Activated CD8-positive, alpha-beta memory T cell treated with anti-CD3 and anti-CD28 coated beads for 1 hour (primary cell): ENCODE measurements at places on chromosomes 5 and 9.
A peak's percentile ranks its signal among the peaks of the same experiment; 100 is the strongest.

GRCh38 chr9:18216376-18216775 lies 257.6 kb upstream of the ADAMTSL1 start:
- DNase-seq = no peak

DNA sequence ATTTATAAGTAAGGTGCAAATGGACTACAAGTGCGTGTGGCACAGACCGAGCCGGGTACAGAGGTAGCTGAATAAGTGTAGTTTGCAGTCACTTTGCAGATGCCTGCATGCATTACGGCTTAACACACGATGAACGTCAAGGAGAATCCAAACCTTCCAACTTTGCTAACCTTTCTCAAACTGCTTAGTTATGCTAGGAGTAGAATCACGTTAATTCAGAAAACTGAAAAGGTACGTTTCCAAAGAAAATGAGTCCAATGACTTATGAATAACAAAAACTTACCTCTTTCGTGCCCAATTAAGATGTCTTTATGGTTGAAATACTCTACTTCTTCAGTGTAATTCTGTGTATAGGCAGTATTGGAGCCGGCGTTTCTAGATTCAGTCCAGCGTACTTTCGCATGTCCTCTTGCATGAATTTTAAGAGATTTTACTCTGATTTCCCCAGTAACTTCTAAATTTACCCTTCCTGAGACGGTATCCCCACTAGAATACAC lies 539 bp downstream of the ARRDC3 start:
- no peak for DNase-seq

DNA sequence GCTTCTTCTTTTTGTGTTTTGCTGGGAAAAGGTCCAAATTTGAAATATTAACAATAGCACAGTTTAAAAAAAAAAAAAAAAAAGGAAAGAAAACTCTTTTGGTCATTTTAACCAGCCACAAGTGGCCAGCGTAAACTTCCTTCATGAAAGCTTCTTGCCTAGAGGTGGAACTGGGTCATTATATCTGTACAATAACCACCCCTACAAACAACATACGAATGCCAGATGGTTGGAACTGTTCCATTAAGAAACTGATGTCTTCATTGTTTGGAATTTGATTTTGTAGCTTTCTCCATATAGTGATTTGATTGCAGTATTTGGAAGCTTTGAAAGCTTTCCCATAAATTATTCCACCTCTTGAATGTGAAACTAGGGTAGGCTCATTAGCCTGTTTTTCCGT lies 18.3 kb upstream of the LPAR1 start:
- DNase-seq = no peak

DNA sequence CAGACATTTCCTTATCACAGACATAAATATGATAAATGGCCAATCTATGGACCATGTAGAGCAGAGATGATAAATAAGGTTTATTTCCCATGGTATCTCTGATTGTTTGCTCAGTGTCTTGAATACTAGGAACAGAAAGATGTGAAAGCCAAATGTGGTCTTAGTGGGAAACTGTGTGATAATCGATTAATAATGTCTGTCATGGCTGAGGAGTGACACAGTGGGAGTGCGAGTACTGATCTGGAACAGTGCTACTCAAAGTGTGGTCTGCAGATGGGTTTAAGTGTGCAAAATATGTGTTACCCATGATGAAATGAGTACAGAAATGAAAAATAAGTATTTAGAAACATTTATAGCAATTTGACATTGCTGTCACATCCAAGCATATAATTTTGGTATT lies 92.5 kb downstream of the PTTG1 start:
- no peak for DNase-seq

DNA sequence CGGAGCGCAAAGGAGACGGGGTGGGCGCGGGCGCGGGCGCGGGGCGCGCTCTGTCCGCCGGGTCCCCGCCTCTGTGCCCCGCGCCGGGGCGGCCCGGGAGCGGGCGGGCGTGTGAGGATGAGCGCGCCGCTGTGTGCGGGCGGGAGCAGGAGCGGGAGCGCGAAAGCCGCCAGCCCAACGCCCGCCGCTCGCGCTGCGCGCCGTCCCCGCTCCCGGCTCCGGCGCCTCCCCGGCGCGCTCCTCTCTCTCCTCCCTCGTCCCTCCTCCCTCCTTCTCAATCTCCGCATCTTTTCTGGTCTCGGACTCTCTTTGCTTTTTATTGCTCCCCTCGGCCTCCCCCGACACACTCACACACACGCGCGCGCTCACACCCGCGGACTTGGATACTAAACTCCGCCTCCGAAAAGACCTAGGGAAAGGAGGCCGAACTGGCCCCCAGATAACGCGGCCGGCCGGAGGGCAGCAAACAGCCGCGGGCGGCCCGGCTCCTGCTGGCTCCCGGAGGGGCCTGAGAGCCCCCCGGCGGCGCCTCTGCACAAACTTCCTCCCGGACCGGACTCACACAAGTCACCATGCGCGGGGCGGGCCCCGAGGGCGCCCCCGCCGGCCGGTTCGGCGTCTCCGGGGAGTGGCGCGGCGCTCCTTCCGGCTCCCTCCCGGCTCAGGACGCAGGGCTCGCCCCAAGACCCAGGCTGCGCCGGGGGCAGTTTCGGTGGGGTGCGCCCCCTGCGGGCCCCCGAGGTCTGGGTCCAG lies at the start of gene FIBCD1:
Gene FIBCD1, minus strand, starts transcription at position 596 of the 753 bp plus-strand sequence. CDS start 640 bp downstream, outside the sequence.
- DNase-seq = no peak

GRCh38 chr9:116555556-116556155 lies 131.4 kb upstream of the TRIM32 start:
- DNase-seq = no peak

DNA sequence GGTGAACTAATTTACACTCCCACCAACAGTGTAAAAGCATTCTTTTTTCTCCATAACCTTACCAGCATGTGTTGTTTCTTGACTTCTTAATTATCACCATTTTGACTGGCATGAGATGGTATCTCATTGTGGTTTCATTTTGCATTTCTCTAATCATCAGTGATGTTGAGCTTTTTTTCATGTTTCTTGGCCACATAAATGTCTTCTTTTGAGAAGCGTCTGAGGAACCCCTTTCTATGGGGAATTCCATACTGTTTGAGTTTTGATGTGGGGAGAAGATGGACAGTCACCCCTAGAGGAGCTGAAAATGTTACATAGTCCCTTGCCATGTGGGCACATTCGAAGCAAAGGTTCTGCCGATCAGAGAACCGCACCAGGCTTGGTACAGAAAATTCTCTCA lies 207.0 kb upstream of the SLC30A5 start:
- DNase-seq = no peak

DNA sequence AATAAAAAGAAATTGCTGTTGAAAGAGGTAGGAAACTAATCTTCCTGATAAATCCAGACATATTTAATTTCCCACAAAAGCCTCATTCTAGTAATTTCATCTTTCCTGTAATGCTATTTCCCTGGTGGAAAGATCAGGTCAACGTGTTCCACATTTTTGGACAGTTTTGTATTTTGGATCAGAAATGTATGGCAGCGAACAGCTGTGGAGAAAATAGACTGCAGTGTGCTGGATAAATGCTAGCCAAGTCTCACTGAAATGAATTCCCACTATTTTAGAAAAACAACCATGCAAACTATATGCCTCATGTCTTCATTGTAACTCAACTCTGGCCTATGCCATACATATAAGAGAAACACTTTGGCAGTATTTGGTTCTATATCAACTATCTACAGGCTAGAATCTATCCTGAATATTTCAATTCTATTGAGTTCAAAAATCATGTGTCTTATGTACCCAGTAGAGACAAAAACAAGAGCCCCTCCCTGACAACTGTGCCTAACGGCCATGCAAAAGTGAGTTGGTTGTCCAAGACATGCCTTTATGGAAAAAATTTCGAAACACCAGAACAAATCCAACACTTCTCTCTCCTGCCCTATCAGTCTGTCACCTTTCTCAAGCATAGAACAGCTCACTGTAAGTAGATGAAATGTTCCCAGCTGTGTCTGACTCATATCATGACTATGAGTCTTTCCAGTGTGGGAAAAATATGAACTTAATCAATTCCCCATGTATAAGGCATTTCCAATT lies 191.3 kb upstream of the NREP start:
- DNase-seq = no peak

DNA sequence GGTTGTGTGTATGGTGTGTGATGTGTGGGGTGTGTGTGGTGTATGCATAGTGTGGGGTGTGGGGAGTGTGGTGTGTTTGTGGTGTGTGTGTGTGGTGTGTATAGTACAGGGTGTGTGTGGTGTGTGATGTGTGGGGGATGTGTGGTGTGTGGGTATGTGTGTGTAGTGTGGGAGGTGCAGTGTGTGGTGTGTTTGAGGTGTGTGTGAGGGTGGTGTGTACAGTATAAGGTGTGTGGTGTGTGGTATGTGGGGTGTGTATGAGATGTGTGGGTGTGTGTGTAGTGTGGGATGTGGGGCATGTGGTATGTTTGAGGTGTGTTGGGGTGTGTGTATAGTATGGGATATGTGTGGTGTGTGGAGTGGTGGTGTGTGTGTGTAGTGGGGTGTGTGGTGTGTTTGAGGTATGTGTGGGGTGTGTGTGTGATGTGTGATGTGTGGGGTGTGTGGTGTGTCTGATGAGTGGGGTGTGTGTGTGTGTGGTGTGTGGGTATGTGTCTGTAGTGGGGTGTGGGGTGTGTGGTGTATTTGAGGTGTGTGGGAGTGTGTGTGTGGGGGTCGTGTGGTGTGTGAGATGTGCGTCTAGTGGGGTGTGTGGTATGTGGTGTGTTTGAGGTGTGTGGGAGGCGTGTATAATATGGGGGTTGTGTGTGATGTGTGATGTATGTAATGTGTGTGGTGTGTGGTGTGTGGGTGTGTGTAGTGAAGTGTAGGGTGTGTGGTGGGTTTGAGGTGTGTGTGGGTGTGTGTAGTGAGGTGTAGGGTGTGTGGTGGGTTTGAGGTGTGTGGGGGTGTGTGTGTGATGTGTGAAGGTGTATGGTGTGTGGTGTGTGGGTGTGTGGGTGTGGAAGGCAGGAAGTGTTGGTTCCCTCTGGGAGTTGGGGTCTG lies 8.6 kb downstream of the ECSCR start:
- no peak for DNase-seq

- no peak for DNase-seq
Measured at GRCh38 chr9:98811051-98811650, 3.7 kb downstream of the GALNT12 start.

- no peak for DNase-seq
Measured at GRCh38 chr9:5510360-5510931, at the start of gene PDCD1LG2. Gene PDCD1LG2 (plus strand): TSS chr9:5510531. CDS start chr9:5522547, 12,016 bp downstream.

- DNase-seq = peak; percentile 39
Measured at GRCh38 chr5:143355710-143356109, 47.8 kb downstream of the NR3C1 start.

DNA sequence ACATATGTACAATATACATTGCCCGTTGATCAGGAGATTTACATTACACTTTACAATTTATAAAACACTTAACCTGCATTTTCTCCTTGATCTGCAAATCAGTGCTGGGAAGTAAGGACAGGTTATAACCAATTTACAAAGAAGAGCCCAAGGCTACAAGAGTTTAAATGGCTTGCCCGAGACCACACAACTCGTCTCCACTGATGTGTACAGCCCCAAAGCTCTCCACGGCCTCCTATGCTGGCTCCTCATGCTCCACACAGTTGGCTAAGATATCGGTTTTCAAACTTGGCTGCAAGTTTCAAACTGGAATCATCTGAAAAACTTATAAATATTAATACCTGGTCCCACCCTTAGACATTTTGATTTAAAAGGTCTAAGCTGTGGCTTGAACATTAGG lies 10.3 kb downstream of the ACTL7B start:
- no peak for DNase-seq

DNA sequence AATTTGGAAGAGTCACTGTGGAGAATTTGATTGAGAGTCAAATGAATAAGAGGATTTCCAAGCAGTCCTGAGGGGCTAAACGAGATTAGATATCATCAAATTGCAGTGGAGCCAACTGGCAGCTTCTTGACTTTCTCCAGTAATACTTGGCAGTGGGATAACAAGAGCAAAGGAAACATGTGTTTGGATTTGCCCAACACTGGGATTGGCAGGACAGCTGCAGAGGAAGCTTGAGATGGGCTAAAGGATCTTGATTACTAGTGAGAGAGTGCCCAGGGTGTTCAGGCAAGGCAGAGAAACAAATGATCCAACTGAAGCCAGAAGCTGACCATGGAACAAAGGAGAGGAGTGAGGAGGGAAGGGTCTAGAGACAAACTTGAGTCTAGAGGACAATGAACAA lies 356.0 kb upstream of the ISL1 start:
- DNase-seq = no peak

DNA sequence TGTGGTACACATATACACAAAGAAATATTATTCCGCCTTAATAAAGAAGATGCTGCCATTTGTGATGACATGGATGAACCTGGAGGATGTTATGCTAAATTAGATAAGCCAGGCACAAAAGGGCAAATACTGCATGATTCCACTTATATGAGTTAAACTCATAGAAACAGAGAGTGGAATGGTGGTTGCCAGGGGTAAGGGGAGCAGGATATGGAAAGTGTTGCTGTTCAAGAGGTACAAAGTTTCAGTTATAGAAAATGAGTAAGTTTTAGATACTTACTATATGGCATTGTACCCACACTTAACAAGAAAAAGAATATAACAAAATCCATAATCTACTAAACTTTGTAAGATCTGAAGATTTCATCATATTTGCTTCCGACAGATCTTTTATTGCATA lies 252.2 kb downstream of the SYK start:
- DNase-seq = no peak

DNA sequence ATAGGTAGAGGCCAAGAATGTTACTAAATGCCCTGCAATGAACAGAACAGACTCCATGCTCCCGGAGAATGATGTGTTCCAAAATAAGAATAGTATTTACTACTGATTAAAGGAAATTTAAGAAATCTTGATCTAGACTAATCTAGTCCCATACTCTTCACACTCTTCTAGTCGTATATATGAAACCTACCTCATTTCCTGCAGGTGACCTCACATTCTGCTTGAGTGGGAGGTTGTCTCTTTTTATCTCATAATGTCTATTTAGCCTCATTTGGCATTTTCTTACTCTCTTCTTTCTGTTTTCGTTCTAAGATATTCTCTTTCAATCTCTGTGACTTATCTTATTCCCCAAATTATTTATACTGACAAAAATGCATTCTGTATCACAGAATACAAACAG lies 9.2 kb upstream of the SHOC1 start:
- no peak for DNase-seq

- no peak for DNase-seq
Measured at GRCh38 chr5:121489972-121490371, 361.7 kb upstream of the FTMT start.
